ENCODE measurements at places on chromosomes 5 and 9.

- DNase-seq = no peak
Observed at GRCh38 chr5:95284572-95285408, at the start of gene MCTP1. Gene MCTP1, minus strand, starts transcription at chr5:95285094.

DNA sequence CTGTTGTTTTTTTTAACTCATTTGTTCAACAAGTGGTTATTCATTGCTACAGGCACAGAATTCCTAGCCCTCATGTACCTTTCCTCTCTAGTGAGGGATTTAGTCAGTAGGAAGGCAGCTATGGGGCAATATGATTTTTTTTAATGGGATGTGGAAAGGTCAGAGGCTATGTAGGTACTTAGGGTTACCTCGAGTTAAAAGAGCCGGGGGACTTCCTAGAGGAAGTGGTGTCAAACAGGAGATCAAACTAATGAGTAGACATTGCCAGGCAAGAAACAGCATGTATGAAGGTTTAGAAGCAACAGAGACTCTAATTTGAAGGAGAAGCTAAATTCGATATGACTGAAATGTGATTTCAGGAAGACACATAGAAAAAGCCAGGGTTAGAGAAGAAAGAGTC lies 50.7 kb downstream of the ITGA2 start:
- DNase-seq = no peak

DNA sequence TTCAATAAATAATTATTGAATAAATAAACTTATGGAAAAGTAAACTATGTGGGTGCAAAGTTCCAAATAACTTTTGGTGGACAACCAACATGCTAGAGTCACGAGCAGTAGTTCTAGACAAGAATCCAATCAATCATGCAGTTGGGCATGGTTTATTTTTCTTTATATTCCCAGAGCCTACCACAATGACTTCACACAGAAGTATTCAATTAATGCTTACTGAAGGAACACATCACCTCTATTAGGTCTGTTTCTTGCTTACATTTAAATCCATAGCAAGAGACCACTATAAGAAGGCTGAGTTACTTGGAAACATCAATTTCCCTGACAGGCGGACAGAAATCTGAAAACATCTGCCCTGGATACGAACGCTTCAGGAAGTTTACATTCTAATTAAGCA lies 214.2 kb downstream of the TMEM232 start:
- DNase-seq = no peak

DNA sequence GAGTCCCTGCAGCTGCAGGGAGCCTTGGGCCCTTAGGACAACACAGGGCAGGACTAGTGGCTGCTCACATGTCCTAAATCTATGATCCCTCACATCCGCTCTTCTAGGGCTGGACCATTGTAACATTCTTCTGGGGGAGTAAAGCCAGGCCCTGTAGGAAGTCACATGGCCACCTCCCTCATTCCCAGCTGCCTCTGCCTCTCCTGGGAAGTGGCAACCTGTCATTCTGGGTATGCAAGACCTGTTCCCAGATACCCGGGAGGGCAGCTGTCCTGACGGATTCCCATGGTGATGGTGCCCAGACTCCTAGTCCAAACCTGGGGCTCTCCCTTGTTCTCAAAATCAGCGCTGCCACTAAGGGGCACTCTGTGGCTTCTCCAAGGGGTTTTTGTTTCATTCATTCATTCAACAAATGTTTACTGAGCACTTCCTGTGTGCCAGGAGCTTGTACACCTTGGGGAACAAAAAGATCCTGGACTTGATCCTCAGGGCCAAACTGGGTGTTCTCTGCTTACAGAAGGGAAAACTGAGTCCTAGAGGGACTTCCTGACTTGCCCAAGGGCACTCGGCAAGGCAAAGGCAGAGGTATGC lies 85.6 kb downstream of the PSD2 start:
- DNase-seq = no peak

DNA sequence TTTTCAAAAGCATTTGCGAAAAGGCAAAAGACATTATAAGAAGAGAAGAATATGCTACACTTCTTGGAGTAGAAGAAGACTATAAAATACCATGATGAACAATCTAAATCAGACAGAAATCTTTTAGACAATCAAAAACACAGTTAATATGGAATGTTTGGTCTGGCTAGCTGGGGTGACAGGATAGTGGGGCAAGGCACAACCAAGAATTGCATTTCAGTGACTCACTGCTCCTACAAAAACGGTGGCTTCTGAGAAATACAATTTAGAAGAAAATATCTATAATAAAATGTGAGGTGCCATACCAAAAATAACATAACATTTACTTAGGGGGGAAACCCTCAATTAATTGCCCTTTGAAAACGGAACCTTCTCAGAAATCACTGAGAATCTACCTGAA lies 363.4 kb downstream of the NPR3 start:
- no peak for DNase-seq

DNA sequence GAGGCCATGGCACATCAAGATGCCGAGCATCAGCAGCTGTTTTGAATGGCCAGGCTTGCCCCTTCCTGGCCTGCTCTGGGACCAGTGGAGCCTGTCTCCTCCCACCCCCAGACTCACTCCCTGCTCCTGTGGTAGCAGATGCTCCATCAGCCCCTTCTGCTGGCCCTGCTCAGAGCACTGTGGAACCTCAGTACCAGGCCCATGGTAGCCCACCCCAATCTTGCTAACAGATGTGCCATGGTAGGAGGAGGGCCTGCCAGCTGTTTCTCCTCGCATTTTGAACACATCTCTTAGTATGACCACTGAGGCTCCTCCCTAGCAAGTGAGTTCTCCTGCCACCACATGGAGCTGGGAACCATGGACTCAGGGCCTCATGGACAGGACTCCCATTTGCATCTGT lies 29.5 kb downstream of the COL27A1 start:
- DNase-seq = no peak

DNA sequence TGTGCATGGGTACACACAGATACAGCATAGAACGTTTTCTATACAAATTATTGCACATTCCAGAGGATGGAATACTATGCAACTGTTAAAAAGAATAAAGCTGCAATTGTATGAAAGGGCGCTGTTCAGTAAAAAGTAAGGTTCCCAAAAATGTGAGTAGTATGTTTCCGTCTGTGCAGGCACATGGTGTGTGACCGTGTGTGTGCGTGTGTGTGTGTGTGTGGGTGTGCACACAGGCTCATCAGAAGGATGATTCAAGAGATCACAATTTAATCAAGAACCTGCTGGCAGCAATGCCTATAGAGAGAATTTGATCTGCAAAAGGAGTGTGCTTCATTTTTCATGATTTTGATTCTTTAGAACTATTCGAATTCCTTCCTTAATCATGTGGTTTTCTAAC lies 76.3 kb downstream of the SEMA4D start:
- DNase-seq = no peak

DNA sequence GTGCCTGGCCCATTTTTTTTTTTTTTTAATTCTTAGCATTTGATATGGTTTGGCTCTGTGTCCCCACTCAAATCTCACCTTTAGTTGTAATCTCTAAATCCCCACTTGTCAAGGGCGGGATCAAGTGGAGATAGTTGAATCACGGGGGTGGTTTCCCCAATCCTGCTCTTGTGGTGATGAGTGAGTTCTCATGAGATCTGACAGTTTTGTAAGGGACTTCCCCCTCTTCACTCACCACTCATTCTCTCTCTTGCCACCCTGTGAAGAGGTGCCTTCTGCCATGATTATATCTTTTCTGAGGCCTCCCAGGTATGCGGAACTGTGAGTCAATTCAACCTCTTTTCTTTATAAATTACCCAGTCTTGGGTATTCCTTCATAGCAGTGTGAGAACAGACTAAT lies 27.2 kb downstream of the NDUFAF2 start:
- DNase-seq = no peak

DNA sequence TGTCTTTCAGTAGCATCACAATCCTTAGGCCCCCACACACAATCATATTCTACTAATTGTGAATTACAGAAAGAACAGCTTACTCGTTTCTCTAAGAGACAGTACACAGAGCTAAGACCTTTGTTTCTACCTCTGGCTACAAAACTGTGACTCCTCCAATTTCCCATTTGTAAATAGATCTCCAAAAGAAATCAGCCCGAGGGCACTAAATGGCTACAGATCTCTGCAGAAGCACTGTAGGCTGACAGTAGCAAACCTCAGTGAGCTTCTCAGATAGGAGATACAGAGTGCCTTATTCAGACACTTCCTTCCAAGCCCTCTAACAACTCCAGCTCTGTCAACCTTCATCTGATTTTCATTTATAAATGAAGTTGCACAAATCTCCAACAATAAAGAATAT lies 51.0 kb downstream of the EFNA5 start:
- no peak for DNase-seq

GRCh38 chr5:101679816-101680215 lies 616.3 kb downstream of the SLCO4C1 start:
- no peak for DNase-seq

DNA sequence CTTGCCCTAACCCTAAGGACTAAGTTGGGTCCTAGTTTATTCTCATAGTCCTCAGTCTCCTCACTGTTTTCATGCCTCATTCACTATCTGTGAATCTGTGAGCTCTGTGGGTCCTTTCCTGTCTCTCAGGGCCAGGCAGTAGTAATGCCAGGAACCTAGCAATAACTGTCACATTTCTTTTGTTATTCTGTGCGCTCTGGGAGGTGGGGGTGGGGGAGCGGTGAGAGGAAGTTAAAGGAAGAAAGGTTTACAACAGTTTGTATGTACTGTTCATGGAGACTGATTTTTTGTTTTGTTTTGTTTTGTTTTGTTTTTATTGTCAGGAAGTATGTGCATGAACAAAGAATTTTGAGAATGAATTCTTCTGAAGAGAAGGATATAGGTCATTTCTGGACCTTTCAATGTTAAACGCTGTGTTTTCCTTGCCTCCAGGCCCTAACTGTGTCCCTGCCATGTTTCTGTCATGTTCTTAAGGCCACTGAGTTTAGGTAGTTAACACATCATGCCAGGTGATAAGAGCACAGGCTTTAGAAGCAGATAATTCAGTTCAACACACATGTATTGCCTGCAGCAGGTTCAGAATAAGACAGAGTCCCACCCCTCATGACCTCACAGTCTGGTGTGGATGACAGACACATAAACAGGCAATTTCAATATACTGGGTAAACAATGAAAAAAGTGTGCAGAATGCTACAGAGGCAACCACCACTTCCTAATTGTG lies 13.3 kb upstream of the FEM1C start:
- no peak for DNase-seq

DNA sequence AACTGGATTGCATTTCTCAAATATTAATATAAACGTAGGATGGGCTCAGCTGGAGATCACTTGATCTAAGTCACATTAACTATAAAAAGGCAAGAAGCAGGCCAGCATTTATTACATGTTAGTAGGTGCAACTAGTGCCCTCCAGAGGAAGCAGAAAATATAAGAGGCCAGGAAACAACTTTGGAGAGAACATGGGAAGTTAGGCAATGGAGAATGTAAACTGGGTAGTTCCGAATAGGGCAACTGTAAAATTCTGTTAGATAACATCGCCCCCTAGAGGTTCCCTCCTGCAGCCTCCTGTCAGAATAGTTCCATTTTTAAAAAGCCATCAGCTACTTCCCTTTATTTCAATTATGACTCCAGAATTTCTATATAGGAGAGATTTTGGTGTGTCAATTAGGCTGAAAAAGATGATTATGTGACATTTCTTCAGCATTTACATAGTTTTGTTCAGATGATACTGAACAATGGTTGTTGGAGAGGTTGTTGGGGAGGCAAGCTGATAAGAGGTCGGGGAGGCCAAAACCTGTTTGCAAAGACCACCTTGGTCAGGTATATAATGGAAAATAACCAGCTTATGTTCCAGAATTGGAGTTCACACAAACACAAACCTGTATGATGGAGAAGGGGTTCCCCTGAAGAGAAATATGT lies 22.4 kb downstream of the CCL28 start:
- no peak for DNase-seq

GRCh38 chr9:7210854-7211637 lies 453.3 kb downstream of the KDM4C start:
- no peak for DNase-seq

DNA sequence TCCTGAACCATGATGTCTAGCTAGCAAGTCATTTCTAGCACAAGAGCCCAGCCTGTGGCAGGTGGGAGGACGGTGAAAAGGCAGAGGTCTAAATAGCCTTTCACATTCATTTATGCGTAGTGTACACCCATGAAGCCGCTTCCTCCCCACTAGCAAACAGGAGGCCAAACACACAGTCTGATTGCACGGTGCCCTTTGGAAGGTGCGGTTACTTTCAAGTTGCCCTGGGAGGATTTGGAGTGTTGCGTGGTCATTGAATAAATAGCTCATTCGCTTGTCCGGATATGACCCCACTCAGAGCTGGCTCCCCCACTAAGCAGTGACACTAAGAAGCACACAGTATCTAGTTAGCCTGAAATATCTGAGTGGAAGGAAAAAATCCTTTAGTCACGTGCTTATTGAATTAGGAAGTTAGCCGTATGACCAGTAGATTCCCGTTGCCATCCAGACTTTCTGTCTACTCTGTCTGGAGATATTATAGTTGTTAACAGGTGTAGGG lies 664 bp upstream of the ARSB start:
- no peak for DNase-seq

GRCh38 chr5:31944684-31945445 lies 229.3 kb downstream of the GOLPH3 start:
- no peak for DNase-seq

- no peak for DNase-seq
Observed at GRCh38 chr5:148011398-148012137, 52.2 kb upstream of the SPINK5 start.

GRCh38 chr5:59021286-59021673 lies 438.4 kb downstream of the RAB3C start:
- no peak for DNase-seq

GRCh38 chr5:95812074-95812471 lies 10.5 kb downstream of the GLRX start:
- no peak for DNase-seq

DNA sequence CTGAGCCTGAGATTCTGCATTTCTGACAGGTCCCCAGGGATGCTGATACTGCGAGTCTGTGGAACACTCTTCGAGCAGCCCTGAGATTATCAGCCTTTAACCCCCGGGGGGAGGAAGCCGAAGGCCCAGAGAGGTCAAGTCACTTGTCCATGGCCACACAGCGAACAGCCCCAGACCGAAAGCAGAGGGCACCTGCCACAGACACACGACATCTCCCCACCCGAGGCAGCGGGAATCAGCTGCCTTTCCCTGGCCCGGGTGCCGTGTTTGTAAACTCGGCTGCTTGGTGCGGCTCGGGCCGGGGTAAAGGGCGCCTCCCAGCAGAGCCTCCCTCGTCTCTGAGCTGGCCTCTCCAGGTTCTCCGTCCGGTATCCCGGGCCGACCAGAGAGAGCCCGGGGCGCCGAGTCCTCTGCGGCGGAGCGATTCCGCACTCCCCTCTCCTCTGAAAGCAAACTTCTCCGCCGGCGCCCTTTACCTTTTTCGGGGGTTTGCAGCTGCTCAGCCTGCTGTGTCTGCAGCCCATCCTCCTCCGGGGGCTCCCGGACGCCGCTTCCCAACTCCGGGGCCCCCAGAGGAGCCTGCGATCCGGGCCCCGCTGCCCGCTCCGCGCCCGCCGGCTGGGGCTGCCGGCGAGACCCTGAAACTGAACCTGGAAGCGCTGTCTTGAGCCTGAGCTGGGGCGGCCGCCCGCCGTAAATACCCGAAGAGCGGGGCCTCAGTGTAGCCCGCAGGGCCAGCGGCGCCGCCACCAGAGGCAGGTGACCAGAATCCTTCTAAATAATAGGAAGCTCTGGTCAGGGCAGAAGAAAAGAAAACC lies at the start of gene CCDC69:
TSS of gene CCDC69 (minus strand) at position 646 of the 818 bp plus-strand sequence. CDS start at position 524, 122 bp downstream.
- no peak for DNase-seq

GRCh38 chr5:113040672-113041260 lies 64.2 kb downstream of the DCP2 start:
- DNase-seq = no peak

Measured in cortex of kidney (tissue), 1 donor.